ENCODE measurements at places on chromosomes 5 and 9.

DNA sequence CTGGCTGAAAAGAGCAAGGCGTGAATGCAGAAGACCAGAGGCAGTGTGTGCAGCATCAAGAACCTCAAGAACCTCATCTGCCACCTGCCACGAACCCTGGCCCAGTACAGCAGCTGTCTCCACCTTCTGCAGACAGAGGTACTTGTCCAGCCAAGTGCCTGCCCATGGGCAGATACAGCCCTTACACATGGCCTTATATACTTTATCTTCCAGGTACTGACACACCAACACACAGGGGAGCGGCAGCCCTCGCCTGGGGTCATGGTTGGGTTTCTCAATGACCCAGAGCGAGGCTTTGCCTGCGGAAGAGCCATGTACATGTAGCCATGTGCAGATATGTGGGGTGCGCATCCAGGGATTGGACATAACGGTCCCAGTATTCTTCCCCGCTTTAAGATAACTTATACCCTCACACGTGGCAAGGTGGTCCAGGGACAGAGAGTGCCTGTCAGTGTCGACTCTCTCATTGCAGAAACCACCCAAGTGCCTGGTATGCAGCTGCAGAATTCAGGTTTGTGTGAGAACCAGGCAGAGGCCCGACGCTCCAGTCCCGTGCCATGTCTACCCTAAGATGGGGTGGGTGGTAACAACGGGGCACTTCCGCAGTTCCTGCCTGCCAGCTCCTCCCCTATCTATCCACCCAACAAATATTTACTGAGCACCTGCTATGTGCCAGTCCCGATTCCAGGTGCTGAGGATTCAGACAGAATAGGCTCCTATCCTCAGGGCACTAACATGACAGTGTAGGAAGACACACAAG, 206.9 kb downstream of the FSTL4 start:
- DNase-seq: no peak

DNA sequence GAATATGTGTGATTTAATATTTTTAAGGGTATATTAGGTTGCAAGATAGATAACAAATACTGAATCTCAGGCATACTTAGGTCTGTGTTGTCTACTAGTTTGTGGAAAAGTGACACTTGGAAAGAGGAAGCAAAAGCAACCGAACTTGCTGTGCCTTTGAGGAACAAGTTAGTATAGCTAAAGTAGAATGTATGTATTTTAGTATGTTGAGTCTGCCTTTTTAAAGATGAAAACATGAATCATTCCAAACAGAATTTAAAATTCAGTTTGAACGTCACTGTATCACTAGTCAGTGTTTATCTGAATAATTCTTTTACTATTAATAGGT, 12.9 kb downstream of the TLE4 start:
- DNase-seq: no peak

- peak; percentile 80 for DNase-seq
Measured at GRCh38 chr5:139273572-139274289, 19.8 kb upstream of the MATR3 start.

DNA sequence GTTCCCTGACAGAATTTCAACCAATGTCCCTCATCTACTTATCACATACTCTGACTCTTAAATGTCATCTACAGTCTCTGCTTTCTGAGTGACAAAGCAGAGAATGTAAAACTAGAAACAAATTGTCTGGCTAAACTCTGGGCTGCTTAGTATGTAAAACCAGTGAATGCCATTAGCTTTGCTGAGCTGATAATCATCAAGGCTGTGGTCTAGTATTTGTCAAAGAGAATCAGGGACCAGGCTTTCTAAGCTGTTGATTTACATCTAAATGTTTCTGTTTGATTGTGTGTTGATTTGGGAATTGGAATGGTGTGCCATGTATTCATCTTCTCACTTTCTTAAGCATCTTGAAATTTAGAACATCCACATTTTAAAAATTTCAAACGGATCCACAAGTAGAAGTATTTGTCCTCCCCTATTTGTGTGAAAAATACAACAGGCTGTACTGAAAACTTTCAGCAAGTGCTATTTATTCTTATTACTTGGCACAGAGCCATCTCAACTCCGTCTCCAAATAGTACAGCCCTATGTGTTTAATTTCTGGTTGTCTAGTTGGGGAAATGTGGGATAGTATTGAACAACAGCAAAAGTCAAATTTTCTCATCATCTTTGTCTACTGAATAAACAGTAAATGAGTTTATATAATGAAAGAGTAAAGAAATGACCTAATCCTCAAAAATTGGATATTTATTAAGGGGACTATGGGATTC, 251.5 kb downstream of the KCTD16 start:
- DNase-seq: no peak

DNA sequence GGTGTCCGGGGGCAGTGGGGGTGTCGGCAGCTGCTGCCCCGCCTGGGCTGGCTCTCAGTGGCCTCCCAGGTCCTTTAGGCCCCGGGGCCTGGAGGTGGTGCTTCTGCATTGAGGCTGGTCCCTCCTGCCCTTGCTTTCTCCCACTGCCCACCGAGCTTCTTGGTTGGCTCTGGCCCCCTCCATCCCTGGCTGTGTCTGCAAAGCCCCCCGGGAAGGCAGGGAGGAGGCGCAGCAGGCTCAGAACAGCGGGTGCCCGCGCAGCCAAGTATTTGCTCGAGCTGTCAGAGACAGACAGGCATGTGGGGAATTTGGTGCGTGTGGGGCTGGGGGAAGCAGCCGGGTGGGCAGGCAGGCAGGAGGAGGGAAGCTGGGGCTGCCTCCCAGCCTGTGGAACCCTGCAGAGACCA, 11.5 kb downstream of the CXXC5 start:
- no peak for DNase-seq

DNA sequence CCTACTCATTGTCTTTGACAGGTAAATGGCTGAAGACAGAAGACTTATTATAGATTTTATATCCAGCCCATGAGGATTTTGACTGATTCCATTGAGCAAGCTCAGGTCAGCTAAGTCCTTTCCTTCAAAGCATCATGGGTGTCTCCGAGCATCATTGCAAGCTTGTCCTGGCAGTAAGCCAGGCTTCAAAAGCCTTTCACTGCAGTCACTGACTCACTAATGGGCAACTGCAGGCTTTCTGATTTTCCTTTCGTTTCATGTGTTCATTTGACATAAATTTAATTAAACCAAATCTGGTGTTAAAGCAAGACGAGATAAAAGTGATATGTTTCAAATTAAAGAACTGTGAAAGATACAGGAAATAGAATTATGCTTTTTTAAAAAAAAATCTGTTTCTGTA, 426.2 kb downstream of the ANXA1 start:
- DNase-seq: no peak

All from activated T-helper 1 cell treated with anti-CD3 and anti-CD28 coated beads, Interleukin-2, amount 50 U/mL, for 16 hours (primary cell).